Posterior vena cava (tissue), 2 donors: ENCODE measurements at places on chromosomes 11 and 22. TPM values are rescaled to one million over a fixed set of nuclear protein-coding genes. Genes with fewer than 3 reads are reported as not detected.

Gene CHCHD10
- 59.0 TPM for total RNA-seq

Gene ARL2
- total RNA-seq, result 81.9 TPM

Gene ATL3
- 208 TPM for total RNA-seq

Gene MB
- 2.3 TPM for total RNA-seq

Gene KIRREL3
- 0.10 TPM for total RNA-seq

Gene LINC01488
- not detected for total RNA-seq

GRCh38 chr22:24039046-24039445 lies 27.9 kb downstream of the CABIN1 start:
- no peak for DNase-seq

GRCh38 chr11:86555401-86555800 lies 117.0 kb downstream of the ME3 start:
- no peak for DNase-seq

- peak; percentile 48 for DNase-seq
These were observed 93.2 kb downstream of the PDE2A start for GRCh38 chr11:72581067-72581466.

GRCh38 chr11:17812865-17813187 lies 78.2 kb downstream of the KCNC1 start:
- DNase-seq, result no peak

- DNase-seq, result no peak
These were observed 20.8 kb downstream of the CARS1 start for GRCh38 chr11:3036419-3036818.

- no peak for DNase-seq
These were observed 34.5 kb upstream of the DEUP1 start for GRCh38 chr11:93295921-93296575.

DNA sequence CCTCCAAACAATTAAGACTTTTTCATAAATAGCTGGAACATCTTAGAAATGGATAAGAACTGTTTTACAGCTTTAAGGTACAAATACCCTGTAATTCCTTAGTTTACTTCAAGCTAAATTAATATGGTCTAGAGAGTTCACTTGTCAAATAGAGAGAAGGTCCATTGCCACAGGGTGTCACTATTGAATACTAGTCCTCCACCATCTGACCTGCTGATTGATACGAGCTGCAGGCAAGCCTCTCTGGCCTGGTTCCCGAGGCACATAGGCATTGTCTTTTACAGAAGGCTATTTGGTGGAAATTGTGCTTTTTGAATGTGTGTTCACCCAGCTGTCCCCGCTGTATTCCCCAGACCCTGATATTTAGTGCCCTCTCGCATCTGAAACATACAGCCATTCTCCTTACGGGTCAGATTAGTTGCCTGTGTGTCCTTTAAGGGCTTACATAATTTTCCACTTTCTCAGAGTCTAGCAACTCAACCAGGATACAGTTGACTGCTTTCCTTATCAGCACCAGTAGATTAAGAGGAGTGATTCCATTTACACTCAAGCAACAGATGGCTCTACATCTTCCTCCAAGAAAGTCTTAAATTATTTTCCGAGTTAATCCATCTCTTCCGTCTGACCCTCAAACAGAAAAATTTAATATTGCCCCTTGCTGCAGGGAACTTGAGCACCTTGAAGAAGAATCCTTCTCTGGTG lies 788.8 kb upstream of the FAT3 start:
- DNase-seq, result no peak

GRCh38 chr22:25482868-25483639 lies 81.4 kb upstream of the GRK3 start:
- DNase-seq, result no peak

- no peak for DNase-seq
These were observed 48.5 kb downstream of the GGTLC2 start for GRCh38 chr22:22692707-22693530.

DNA sequence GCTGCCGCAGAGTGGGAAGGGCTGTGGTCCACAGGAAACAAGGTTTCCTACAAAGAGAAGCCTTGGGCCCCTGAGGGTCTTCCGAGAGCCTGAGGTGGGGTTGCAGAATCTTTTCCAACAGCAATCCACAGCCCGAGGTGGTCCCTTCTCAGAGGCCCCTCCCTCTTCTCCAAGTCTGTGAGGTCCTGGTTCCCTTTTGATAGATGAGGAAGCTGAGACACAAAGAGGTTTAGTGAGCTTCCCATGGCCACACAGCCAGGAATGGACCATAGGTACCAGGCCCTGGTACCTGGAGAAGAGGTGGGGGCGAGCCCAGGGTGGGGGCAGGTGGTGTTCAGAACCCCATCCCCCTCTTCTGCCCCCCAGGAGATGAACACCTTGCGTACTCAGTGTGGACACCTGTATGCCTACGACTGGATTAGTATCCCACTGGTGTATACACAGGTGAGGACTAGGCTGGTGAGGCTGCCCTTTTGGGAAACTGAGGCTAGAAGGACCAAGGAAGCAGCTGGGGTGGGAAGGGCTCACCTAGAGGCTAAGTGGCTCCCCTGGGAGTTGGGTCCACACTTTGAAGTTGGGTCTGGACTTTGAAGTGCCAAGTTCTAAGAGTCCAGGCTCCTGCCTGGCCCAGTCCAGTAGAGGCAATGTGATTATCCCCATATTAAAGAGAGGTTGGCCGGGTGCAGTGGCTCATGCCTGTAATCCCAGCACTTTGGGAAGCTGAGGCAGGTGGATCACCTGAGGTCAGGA lies 7.0 kb downstream of the BEST1 start:
- peak; percentile 68 for DNase-seq

- no peak for DNase-seq
These were observed 23.9 kb upstream of the LYVE1 start for GRCh38 chr11:10592331-10592730.

GRCh38 chr11:2585566-2586086 lies 114.2 kb downstream of the KCNQ1OT1 start:
- peak; percentile 67 for DNase-seq

- no peak for DNase-seq
These were observed 23.3 kb downstream of the ARL14EP start for GRCh38 chr11:30346068-30346688.

DNA sequence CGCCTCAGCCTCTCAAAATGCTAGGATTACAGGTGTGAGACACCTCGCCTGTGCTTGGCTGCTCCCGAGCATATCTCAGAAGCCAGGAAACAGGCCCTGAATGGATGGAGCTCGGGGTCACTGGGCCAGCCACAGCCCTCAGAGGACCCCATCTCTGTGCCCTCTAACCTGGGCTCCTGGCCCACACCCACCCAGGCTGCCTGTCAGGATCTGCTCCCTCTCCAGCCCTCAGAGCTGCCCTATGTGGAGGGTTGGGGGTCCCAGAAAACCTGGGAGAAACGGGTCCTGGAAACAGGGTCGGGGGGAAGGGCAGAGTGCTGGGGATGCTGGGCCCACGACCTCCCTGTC lies 5.2 kb upstream of the CCDC188 start:
- no peak for DNase-seq

DNA sequence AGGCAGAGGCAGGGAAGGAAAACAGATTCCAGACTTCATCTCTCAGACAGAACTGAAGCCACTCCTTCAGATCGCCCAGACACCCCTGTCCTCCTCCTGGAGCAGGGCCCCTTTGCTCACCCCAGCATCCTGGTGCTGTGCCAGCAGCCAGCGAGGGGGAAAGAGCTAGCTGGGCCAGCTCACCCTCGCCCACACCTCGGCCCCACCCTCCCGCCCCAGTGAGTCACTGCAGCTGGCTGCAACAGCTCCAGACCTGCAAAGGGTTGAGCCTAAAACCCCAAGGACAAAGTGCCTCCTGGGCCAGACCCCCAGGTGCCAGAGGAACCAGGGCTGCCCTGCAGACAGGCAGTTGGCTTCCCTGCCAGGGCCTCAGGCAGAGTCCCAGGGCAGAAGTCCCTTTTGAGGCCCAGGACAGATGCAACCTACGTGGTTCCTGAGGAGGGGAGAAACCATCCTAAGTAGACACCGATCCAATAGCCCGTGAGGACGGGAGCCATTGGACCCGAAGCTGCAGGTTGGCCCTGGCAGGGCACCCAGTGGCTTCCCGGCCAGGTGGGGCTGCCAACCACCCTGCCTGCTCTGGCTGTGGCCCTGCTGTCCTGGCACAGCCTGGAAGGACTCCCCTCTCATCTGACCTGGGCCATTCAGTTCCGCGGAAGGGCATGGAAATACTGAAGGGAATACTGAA lies 7.2 kb downstream of the AHNAK start:
- peak; percentile 94 for DNase-seq

- no peak for DNase-seq
These were observed 393.7 kb downstream of the TMEM135 start for GRCh38 chr11:87431392-87431791.

DNA sequence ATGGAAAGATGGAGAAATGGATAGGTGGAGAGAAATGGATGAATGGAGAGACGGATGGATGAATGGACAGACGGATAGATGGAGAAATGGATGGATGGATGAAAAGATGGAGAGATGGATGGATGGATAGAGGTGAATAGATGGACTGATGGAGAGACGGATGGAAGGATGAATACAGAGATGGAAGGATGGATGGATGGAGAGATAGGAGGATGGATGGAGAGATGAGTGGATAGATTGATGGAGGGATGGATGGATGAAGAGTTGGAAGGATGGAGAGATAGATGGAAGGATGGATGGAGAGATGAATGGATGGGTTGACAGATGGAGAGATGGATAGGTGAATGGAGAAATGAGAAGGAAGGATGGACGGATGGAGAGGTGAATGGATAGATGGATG lies 63.7 kb downstream of the FLRT1 start:
- no peak for DNase-seq

GRCh38 chr11:123472236-123472935 lies 42.3 kb downstream of the GRAMD1B start:
- no peak for DNase-seq
